Fibroblast of villous mesenchyme (primary cell): ENCODE measurements at places on chromosomes 7 and 10. TPM values are rescaled to one million over a fixed set of nuclear protein-coding genes. Genes with fewer than 3 reads are reported as not detected.

DNA sequence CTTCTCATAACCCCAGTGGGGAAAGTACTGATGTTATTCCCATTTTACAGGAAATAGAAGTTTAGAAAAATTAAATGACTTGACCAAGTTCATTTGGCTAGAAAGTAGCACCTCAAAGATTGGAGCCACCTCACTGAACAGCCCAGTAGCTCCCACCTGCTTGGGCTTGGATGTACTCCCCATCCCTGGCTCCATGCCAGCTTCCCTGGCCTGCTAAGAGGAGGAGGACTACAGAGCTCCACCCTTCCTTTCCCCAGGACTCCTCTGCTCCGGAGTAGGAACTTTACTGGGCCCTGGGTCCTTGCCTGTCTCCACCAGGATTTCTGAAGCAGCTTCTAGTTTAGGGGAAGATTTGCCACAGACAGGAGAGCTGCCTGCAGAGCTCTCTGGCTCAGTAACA is 3.1 kb downstream of the HPS6 start:
- no peak for DNase-seq

GRCh38 chr7:19119870-19120486 is 2.5 kb upstream of the TWIST1 start:
- no peak for DNase-seq

RPP30 gene
- total RNA-seq: 39.3 and 53.5 TPM in 2 replicates

DNA sequence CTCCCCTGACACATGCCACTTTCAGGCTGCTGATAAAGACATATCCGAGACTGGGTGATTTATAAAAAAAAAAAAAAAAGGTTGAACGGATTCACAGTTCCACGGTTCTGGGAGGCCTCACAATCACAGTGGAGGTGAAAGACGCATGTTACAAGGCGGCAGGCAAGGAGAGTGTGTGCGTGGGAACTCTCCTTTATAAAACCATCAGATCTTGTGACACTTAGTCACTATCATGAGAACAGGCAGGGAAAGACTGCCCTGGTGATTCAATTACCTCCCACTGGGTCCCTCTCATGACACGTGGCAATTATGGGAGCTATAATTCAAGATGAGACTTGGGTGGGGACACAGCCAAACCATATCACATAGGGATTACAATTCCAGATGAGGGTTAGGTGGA is 181.5 kb downstream of the TCERG1L start:
- no peak for DNase-seq

- DNase-seq: peak; percentile 76
These were observed 45.1 kb downstream of the AMZ1 start for GRCh38 chr7:2732959-2733584.

GRCh38 chr7:37817996-37818720 is 30.2 kb upstream of the NME8 start:
- DNase-seq: no peak

DNA sequence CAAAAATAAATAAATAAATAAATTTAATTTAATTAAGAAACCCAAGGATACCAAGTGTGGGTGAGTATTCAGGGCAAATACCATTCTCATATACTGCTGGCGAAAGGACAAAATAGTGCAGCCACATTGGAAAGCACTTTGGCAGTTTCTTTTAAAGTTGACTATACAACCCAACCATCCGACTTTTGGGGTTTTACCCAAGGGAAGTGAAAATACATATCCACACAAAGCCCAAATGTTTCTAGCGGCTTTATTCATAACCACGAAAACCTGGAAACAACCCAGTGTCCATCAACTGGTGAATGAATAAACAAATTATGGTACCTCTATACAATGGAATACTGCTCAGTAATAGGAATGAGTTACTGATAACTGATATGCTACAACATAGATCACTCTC is 36.2 kb upstream of the OGDHL start:
- no peak for DNase-seq

DNA sequence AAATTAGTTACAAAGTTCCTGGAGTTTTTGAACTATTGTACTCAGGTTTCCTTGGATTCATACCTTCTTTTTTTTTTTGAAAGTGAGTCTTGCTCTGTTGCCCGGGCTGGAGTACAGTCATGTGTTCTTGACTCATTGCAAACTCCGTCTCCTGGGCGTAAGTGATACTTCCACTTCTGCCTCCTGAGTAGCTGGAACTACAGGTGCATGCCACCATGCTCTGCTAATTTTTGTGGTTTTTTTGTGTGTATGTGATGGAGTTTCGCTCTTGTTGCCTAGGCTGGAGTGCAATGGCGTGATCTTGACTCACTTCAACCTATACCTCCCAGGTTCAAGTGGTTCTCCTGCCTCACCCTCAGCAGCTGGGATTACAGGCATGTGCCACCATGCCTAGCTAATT is 22.3 kb downstream of the MCM10 start:
- DNase-seq: no peak

CFAP58 gene
- total RNA-seq: 0.43 and 0.64 TPM in 2 replicates

- no peak for DNase-seq
These were observed 185.1 kb downstream of the DGKI start for GRCh38 chr7:137661634-137662033.

- DNase-seq: no peak
These were observed 171.8 kb upstream of the GPR26 start for GRCh38 chr10:123494301-123494808.

DNA sequence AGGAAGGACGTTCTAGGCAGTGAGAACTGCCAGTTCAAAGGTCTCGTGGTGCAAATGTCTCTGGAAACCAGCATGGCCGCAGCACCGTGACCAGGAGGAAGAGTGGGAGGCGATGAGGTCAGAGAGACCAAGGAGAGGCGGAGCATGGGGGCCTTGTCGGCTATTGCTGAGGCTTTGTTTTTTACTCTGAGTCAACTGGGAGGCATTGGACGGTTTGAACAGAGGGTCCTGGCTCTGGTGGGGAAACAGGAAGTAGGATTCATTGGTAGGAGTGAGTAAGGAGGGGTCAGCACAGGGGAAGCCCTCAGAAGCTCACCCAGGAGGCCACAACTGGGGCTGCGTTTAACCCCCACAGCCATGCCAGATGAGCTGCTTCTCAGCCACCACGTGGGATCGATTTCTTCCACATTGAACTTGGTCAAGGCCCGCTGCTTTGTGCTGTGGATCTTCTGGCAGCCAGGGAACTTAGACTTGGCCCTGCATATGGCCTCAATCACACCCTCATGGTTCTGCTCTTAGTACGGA is 22.2 kb upstream of the SH2B2 start:
- peak; percentile 18 for DNase-seq
